ENCODE measurements at places on chromosomes 5 and 9.

- DNase-seq = no peak
Measured at GRCh38 chr5:117455236-117456233, 880.9 kb upstream of the SEMA6A start.

DNA sequence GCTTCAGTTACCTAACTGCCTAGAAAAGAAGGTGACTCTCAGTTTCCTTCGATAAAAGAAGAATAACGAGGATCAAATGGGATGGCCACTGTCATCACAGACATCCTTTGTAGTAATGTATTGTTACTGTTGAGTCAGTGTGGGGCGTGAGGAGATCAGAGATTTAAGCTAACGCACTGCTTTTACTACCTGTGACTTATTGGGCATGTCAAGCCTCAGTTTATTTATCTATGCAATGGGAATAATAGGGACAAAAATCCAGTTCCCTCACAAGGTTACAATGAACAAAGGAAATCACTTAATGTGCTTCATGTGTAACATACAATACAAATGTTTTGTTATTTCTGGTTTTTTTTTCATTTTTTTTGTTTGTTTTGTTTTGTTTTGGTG, 255 bp upstream of the TRPM6 start:
- no peak for DNase-seq

DNA sequence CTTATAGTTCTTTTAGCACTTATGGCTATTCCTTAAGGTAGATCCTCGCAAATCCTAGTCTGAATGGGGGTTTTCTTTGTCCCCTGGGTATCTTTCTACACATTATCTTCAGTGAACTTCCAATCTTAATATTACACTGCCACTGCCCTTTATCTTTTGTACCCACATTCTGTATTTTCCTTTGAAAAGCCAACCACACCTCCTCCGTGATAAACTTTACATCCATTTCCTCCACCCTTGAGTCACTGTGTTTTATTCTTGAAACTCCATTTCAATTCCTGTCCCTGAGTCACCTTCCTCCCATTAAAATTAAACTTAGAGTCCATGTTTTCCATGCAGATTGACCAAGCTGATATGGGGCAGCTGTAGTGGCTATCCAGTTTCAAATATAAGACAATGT, 43.2 kb upstream of the RICTOR start:
- peak; percentile 79 for DNase-seq

DNA sequence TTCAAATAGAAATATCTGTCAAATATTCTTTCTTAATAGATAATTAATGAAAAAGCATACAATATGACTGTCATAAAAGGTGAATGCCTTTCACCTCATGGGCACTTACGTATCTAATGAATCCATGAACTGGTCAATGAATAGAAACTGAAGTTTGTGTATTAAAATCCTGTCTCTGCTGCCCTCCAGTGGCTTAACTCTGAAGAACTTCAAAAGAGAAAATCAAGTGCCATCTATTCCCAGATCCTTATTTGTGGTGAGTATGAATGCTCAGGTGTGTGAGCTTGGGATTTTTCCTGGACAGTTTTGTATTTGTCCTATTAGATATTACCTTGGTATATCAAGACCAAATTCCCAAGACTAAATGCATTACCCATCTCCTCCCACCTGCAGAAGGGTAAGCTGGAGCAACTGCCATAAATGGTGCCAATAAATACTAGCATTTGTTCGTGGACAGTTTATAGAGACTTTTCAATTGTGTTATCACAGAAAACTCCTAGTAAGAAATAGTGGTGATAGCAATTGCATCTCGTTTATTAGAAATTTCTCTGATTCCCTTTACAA, 44.0 kb upstream of the SVEP1 start:
- peak; percentile 71 for DNase-seq

DNA sequence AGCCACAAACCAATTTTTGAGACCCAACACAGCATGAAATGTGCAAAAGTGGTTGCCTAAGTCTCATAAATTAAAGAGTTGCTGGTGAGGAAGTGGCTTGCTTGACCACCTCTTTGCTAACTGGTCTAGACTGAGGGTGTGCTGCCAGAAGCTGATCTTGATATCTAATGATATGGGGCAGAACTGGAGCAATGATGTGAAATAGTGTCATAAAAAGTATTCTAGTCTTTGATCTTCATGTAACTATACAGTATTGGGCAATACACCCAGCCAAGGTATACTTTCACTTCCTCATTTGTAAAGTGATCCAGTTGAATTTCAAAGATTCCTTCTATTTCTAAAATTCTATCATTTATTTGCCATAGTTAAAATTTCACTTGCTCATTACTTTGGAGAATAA, 5.9 kb upstream of the YTHDC2 start:
- no peak for DNase-seq

DNA sequence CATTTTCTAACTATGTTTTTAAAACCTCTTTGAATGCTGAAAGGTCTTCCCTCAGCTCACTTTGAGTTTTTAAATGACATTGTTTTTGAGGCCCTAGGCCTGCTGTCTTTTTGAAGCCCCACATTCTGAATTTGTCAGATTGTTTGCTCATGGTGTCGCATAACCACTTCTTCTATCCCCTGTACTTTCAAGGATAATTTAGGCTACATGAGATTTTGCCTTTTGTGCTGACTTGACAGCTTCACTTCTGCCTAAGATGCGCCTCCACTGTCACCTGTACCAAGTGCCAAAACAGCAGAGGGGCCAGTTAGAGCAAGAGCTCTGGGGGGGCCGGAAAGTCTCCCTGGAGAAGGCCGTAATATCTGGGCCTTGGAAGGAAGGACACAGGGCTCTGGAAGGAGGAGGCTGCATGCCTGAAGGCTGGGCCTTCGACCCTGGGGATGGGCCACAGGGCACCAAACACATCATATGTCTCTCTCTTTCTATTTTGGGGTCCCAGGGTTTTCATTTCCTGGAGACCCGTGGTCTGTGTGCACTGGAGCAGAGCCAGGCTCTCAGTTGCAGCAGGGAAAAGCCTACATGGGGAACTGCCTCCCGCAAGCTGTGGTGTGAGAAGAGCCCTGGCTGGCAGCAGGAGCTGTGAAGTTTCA, 49.1 kb downstream of the NDST1 start:
- DNase-seq = no peak
